ENCODE measurements at places on chromosomes 2 and 18.
A peak's percentile ranks its signal among the peaks of the same experiment; 100 is the strongest.

- DNase-seq = no peak
Measured at GRCh38 chr18:64276311-64277090, 127.6 kb upstream of the LINC00305 start.

DNA sequence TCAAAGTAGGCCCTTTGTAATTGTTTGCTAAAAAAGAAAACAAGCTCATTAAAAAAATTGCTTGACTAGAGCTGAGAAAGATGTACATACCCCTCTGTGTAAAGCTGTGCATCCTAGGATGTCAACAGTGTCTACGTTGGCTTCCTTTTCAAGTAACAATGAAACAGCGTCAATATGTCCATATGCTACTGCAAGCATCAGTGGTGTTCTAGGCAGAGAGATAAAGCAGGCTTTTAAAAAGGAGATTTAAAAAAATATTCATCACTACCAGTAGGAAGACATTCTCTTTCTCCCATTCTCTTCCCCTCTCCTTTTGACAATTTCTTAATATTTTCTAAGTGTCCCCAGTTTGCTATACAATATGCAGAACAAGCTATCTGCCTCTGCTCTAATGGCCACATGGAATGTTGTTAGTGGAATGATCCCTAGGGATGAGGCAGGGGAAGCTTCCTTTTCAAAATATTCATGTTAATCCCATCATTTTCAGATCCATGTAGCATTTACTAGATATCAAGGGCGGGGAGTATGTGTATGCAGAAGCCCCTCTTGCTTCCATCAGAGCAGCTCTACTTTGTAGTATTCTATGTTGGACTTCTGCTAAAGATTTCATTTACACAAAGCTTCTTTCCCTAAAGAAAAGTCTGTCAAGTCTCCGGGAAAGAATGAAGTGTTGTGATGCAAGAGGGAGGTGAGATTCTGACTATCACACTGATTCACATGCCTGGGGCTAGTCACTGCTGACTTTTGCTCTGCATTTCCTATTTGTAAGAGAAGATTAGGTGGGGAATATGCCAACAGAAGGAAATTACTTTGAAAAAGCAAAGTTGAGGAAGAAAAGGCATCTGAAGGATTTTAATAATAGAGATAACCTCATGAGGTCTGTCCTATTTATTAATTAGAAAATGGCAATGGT is 81.5 kb upstream of the PGAP1 start:
- peak; percentile 84 for DNase-seq

DNA sequence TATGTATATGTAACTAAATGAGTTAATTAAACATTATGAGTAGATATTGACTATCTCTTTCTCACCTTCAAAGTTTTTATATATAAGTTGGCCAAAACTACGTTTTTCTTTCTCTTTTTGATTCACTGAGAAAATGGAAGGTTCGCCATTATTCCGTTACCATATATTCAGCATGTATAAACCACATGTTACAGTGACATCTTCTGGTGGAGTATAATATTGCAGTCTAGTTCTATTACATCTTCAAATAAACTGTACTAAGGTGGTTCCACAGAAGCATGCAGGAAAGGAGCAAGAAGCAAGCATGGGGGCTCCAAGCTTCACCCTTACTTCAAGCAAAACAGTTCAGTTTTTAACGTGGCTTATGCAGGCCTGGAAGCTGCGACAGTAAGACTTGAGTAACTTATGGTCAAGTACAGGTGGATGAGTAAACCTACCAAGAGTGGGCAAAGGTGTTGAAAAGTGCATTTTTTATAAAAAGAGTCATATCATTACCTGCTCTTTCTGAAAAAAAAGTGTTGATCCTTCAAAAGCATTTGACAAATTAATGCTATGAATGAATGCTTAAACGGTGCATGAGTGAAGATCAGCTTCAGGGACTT is 129.8 kb upstream of the RAB6C start:
- peak; percentile 70 for DNase-seq

DNA sequence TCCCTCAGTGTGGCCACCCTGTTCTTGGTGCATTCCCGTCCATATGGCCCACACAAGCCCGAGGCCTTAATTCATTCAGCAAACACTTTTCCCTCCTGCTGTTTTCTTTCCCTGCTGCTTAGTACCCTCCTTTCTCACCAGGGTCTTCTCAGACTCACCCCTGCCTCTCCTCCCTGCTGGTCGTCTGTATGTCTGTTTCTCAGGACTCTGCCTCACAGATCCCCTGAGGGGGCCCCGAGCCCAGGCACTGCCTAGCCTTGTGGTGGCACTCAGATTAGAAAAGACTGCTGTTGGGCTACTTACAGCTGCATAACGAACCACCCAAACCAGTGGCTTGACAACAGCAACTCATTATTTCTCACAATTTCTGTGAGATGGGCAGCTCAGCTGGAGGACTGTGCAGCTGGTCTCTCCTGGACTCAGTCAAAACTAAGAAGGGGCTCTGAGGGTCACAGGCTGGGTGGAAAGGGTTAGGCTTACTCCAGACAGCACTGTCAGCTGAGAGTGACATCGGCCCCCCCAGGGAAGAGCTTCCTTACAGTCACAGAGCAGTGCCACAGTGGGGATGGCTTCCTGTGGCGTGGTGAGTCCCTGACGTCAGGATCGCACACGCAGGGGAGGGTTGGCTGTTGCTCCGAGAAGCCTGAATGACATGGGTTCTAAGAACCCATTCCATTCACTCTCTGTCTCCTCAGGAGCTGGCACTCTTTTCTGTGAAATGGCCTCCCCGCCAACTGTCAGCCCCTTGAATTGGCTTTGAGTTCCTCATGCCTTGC is 139.0 kb downstream of the UXS1 start:
- no peak for DNase-seq

DNA sequence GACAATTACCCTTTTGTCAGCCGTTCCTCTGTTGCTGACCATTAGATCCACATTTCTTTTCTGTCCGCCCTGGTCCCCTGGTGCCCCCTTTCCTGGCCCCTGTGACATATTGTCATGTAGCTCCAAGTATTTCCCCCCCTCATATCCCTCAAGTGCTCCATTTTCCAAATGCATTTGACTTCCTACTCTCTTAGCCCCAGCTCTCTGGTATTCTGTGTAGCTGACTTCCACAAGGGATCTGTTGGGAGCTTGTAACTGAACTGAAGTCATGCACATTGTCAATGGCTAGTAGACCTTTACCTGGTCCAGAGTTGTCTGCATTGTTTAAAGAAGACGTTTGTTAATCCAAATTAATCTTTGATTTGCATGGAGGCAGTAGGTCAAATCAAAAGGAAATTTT is 34.8 kb downstream of the LIPG start:
- no peak for DNase-seq

DNA sequence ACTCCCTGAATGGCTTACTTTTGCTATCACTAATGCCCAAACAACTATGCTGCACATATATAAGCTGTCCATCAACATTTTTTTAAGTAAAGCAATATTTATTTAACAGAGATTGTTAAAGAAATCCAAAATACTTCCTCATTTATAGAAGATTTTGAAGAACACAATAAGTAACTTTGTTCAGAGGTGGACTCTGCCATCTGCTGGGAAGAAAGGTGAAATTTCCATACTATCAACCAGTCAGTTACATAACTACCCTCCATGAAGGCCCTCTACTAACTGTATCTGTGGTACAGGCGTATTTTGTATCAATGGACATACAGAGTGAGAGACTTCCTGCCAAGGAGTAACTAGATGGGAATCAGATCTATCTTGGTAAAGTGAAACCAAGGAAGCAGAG is 106.0 kb downstream of the DTNB start:
- DNase-seq = peak; percentile 59

DNA sequence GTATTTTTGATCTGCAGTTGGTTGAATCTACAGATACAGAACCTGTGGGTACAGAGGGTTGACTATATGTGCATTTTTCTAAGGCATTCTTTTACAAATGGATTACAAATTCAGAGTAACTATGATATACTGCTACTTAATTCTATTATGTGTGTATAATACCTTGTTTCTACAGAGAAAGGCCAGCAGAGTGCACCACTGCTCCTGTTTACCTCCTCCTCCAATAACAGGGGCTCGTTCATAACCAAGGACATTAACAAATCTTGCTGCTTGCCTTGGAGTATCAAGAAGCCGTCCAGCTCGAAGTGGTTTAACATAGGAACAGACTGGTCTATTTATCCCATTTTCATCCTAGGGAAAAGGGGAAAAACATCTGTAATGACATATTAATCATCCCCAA is 16.4 kb downstream of the CEP76 start:
- DNase-seq = peak; percentile 53

GRCh38 chr2:134573724-134574123 is 145.1 kb downstream of the TMEM163 start:
- DNase-seq = no peak

DNA sequence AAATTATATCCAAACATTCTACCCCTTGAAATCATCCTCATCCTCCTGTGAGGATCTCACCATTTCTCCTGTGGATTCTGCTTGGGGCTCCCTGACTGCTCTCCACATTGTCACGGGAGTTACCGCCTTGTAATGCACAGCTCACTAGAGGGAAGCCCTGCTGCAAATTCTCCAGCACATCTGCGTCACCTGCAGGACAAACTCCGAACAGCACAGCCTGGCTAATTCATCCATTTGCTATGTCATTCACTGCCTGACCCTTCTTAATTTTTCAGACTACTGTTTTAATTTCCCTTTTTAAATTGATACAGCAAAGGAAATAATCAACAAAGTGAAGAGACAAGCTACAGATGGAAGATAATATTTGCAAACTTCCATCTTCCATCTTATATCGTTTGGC is 627.4 kb downstream of the FBXO15 start:
- no peak for DNase-seq

GRCh38 chr2:190781604-190782198 is 98.9 kb upstream of the GLS start:
- peak; percentile 69 for DNase-seq

GRCh38 chr2:157348291-157348921 is 22.8 kb upstream of the ERMN start:
- no peak for DNase-seq

- DNase-seq = no peak
Measured at GRCh38 chr2:601387-601698, 75.9 kb downstream of the TMEM18 start.

GRCh38 chr2:178284613-178285286 is 90.4 kb downstream of the OSBPL6 start:
- no peak for DNase-seq

DNA sequence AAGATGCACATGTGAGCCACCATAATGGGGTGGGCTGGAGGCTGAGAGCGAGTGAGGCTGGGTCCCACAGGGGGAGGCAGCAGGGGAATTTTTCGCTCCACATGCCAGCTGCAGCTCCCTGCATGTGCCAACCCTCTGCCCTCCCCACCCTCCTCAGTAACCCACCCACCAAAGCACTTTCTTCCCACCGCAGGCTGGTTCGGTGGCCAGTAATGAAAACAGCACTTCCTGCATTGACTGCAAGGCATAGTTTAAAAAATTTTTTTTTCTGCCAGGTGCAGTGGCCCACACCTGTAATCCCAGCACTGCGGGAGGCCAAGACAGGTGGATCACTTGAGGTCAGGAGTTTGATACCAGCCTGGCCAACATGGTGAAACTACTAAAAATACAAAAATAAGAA is 147.5 kb upstream of the TTC39C start:
- DNase-seq = no peak

DNA sequence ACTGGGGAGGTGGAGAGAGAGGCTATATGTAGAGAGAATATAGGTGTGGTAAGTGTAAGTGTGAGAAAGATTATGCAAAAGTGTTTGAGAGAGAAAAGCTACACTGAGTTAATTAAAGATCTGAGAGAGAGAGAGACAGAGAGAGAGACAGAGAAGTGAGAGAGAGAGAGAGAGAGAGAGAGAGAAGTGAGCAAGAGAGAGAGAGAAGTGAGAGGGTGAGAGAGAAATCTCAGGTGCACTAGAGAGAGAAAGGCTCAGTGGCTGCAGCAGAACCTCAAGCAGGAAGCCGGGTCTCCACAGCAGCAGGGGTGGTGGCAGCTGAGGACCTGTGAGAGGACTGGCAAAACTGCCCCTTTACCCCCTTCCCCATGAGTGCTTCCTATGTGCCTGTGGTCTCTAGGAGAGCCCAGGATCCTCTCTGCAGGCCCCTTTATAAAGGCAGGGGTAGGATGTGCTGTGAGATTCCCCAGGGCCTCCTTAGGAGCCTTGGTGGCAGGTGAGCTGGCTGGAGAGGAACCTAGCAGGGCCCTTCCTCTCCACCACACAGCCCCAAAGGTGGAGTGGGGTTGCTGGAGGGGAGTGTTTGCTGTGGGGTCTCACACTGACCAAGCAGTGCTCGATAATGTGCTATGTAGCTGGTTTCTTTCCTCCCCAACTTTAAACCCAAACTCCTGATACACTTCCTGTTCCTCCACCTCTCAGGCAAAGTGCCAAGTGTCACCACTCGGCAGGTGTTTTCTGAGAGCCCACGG is 52.6 kb downstream of the SLC4A5 start:
- DNase-seq = no peak

- DNase-seq = no peak
Measured at GRCh38 chr2:197266477-197266876, 44.1 kb downstream of the ANKRD44 start.

DNA sequence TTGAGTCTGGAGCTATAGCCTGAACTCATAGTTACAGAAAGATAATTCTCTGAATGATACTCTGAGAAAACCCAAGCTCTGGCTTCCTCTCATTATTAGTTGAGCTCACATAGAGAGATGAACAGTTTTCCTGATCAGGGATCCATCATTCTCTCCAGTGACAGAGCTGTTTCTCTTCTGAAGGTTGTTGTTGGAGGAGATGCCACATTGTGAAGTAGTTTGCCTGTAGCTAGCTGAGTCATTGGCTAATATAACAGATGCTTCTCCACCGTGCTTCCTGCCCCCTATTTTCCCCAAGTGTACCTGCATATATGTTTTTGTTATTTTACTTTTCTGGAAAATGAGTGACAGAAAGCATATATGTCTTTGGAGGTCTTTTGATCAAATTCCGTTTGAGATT is 64.6 kb downstream of the OSBPL6 start:
- DNase-seq = peak; percentile 67

- DNase-seq = peak; percentile 40
Measured at GRCh38 chr2:231780123-231780908, 766 bp downstream of the PDE6D start.

- DNase-seq = no peak
Measured at GRCh38 chr2:73008766-73009135, 62.8 kb downstream of the SFXN5 start.

Measured in ELR (cell line).